Stimulated activated CD8-positive, alpha-beta memory T cell treated with anti-CD3 and anti-CD28 coated beads, Interleukin-15, amount 100 ng/mL, for 4 hours (primary cell): ENCODE measurements at places on chromosomes 4 and X.

DNA sequence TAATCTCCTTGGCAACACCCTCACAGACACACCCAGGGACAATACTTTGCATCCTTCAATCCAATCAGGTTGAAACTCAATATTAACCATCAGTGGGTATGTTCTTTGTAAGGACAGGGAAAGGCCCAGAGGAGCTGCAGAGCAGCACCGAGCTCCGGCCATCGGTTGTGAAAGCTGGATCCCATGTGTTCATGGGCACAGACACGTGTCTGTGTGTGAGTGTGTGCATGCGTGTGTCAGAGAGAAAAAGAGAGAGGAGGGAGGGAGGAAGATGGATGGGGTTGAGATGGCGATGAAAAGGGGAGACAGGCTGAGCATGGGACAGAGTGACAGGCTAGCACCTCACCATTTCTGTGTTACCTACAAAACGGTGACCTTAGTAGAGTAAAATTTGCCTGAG lies 6.8 kb upstream of the BEND2 start:
- DNase-seq: no peak

- no peak for DNase-seq
Measured at GRCh38 chrX:111503485-111503993, 7.9 kb upstream of the SERTM2 start.

- no peak for DNase-seq
Measured at GRCh38 chr4:17707671-17708070, 73.8 kb downstream of the FAM184B start.

DNA sequence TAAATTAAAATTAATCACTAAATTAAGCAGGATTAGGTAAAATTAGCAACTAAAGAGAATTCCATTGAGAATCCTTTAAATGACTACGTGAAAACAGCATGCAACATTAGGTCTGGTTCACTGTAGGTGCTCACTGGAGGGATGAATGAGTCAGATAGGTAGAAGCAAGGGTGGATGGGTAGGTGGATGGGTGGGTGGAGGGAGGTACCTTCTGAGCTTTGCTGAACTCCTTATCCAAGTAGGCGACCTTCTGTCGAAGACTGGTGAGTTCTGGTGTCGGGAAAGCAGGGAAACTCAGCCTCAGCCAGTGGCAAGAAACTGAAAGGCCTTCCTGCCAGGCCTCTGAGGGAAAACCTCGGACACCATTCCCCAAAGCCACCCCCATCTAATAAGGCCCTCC lies 3.0 kb downstream of the GRIPAP1 start:
- no peak for DNase-seq

DNA sequence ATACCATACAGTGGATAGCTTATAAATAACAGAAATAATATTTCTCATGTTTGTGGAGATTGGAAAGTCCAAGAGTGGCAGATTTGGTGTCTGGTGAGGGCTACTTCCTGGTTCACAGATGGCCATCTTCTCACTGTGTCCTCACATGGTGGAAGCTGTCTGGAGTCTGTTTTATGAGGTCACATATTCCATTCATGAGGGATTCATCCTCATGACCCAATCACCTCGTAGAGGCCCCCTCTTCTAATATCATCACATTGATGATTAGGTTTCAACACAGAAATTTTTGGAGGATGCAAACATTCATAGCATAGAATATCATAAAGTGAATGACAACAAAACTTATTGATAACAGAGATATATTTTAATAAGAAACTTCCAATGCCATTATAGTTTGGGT lies 568.0 kb downstream of the STIM2 start:
- DNase-seq: no peak

DNA sequence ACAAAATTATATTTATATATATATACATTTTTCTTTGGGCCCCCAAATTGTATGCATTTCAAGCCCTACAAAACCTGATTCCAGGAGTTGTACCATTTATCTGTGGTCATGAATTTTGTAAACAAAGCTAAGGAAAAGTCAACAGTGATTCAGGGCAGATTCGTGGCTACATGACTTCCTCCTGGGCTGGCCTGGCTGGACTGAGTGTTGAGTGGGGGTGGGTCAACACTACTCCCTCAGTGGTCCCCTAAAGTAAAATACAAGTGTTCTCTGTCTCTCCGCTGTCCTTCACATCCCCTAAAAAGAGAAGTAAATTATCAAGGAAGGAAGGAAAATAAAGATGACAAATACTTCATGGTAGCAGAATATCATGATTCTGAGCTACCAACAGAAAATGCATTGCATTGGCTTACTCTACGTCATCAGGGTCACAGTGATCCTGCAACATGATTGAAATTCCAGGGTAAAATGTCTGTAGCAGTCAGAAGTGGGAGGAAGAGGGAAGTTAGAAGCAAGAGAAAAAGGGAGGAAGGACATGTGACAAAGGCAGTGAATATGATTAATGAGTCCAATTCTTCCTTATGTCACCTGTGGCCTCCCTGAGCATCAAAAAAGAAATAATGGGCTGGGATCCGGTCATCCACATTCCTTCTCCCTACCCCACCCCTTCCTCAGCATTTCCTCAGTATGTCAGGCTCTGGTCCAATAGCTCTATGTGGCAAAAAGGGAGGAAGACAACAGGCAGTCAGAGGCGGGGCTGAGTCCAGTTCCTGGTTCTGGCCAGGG lies 42.4 kb upstream of the MYOZ2 start:
- no peak for DNase-seq

- no peak for DNase-seq
Measured at GRCh38 chr4:85824166-85824945, 349.4 kb downstream of the ARHGAP24 start.

DNA sequence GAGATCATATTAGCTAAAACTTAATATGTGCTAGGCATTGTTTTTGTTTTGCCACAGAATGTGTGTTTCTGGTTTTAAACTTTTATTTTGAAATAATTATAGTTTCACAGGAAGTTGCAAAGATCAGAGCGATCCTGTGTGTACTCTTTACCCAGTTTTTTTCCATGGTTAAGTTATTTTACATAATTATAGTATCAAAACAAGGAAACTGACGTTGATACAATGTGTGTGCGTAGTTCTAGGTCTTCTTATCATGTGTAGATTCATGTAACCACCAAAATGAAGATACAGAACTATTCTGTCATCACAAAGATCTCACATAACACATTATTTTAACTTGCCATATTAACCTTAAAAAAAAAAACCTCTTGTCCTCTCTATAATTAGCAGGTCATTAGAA lies 69.2 kb downstream of the BLTP1 start:
- DNase-seq: no peak

GRCh38 chrX:6685489-6685888 lies 150.6 kb upstream of the VCX3A start:
- DNase-seq: no peak
